ENCODE measurements at places on chromosomes 6 and 20.

- DNase-seq: peak; percentile 78
Measured at GRCh38 chr20:50580016-50580747, 70.0 kb downstream of the PTPN1 start.

- no peak for DNase-seq
Measured at GRCh38 chr6:108877046-108877751, 29.0 kb downstream of the ARMC2 start.

- DNase-seq: no peak
Measured at GRCh38 chr6:37187321-37188022, 17.5 kb downstream of the PIM1 start.

DNA sequence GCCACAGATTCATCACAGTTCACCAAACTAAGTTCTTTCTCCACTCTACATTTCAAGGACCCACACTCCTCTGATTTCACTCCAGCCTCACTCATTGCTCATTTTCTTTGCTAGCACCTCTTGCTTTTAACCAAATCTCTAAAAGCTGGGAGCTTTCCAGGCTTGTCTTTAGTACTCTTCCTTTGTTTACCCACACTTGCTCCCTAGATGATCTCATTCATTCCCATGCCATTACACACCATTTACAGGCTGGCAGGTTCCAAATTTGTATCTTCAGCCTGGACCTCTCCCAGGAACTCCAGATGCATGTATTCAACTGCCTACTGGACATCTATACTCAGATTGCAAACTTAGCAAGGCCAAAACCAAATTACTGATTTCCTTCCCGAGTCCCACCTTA, 5.3 kb upstream of the GUCA1B start:
- DNase-seq: no peak

DNA sequence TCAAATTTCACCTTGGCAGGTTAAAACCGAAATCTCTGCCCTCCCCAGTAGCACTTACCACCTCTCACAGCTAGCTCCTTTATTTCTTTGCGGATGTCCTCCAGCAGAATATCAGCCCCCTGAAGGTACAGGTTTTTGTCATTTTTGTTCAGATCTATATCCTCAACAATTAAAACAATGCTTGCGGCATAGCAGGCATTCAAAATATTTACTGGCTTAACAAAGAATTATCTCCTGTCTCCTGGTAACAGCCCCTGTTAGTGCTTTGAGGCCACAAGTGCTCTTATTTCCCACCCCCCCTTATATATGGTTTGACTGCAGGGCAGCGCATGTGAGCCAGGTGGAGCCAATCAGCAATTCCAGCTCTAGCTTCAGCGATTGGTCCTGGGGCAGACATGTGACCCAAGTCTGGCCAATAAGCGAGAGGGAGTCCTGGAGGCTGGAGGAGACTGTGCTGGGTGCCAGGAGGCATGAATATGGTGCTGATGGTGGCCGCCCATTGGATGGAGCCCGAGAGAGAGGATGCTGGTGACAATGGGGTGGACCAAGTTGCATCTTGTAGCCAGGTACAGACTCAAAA, 21.0 kb downstream of the SULF2 start:
- DNase-seq: no peak

- no peak for DNase-seq
Measured at GRCh38 chr20:50517817-50518154, 7.6 kb downstream of the PTPN1 start.

DNA sequence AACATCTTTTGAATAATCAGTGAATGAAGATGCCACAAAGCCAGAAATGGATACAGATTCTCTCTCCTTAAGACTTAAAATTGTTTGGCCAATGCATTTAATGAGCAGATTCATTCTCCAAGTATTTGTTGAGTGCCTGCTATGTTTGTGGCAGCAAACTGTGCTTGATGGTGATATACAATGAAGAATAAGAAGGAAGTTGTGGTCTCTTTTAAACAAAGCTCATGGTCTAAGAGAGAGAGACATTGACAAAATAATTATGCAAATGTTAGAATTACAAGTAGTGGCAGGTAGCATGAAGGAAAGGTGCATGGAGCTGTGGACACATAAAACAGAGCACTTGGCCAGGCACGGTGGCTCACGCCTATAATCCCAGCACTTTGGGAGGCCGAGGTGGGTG, 28.3 kb downstream of the NFATC2 start:
- no peak for DNase-seq

DNA sequence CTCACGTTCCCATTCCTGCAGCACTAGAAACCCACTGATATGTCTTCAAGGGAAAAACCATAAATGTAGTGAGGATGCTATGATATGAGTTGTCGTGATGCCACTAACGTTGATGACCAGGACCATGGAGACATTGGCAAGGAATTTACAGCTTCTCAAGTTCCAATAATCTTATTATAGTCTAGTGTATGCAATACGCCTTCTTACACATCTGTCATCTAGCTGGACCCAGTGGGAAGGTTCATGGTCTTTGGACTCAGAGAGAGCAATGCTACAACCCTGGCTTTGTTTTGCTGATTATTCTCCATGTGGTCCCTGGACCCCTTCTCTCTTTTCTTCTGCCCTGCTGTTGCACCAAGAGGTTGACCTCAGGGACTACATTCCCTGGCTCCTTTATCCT, 76.0 kb upstream of the BMP2 start:
- DNase-seq: no peak

Measured in liver (tissue), 10 donors.